ENCODE measurements at places on chromosomes 1 and 21. TPM values are rescaled to one million over a fixed set of nuclear protein-coding genes. Genes with fewer than 3 reads are reported as not detected.

DNA sequence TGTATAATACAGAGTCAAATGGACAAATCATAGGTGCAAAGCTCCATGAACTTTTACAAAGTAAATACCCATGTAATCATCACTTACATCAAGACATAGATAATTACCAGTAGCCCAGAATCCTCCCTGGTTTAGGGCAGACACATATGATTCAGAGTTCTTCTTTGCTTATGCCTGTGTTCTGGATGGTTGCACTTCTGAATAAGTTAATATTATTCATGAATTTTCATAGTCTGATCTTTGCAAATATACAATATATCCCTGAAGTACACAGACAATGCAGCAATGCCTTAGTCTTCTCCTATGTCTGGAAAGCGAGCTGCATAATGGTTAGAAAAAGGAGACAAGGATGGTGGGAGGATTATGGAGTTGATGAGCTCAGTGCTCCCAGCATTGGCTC lies 122.4 kb upstream of the PLXNA2 start:
- DNase-seq, result no peak

DNA sequence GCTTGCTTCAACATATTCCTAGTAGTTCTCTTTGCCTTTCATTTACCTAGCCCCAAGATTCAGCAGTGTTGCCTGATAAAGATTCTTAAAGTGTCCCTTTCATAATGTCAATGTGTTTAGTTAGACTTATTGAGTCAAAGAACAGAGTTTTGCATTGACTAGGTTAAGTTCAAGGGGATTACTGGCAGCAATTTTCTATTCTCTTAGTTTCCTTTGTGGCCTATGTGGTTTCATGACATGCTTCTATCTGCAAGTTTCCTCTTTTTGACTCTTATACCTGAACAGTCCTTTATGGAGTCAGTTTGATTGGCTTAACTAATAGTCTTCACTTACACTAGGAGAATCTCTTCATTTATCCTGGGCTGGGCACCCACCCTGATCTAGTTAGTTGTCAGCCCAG lies 151.3 kb downstream of the ADGRL4 start:
- no peak for DNase-seq

DNA sequence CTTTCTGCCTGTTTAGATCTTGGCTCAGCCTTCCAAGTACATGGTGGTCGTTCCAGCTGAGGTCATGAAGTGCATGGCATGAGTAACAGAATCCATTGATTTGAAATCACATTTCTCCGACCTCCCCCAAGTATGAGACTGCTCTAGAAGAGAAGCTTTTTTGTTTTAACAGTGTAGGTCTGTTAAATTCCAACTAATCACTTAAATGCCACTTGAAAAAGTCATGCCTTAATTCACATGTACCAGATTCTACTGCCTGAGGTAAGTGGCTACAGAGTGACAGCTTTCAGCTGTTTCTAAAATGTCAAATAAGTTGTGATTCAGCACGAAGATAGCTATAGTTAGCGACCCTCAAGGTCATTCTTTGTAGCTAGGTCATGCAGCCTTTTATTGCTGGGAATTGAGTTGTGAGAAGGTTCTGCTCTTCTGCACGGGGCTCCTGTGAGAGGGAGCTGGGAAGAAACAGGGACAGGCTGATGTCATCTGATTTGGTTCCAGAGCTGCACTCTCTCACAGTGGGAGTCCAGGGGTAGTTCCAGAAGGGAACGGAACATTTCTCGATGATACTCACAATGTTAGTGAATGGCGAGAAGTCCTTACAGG lies 112.7 kb downstream of the VPS13D start:
- DNase-seq, result no peak

DNA sequence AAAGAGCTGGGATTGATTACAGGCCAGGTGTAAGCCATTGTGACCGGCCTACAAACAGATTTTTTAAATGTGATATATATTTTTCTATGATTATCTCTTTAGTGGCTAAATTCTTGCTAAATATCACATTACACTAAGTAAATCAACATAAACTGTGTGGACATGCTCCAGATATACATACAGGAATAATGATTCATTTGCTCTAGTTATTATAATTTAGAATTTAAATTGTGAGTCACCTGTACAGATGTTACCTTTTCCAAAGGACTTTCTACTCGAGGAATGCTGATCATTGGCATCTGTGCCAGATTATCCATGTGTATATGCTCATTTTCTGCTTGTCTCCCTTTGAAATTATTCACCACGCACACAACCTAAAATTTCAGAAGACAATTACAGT lies 90.1 kb downstream of the PLPPR5 start:
- no peak for DNase-seq

Gene GADD45A
- 9.5 TPM for total RNA-seq

DNA sequence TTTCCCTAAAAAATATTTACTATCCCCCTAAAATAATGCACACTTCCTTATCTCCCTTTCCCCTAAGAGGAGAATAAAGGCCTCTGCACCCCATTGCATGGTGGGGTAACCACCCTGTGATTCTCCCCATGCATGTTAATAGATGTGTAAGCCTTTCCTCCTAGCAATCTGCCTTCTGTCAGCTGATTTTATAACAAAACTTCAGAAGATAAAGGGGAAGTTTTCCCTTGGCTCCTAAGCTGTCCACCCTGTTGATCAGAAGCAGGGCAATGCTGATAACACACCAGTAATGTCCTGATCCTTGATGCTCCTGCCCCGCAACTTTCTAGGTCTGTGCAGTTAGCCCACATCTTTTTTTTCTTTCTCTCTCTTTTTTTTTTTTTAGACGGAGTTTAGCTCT lies 11.4 kb upstream of the RNF187 start:
- DNase-seq, result no peak

GRCh38 chr21:46340998-46341397 lies 17.0 kb downstream of the PCNT start:
- DNase-seq, result no peak

GRCh38 chr21:28025111-28025510 lies 967.6 kb downstream of the LTN1 start:
- DNase-seq, result no peak

DNA sequence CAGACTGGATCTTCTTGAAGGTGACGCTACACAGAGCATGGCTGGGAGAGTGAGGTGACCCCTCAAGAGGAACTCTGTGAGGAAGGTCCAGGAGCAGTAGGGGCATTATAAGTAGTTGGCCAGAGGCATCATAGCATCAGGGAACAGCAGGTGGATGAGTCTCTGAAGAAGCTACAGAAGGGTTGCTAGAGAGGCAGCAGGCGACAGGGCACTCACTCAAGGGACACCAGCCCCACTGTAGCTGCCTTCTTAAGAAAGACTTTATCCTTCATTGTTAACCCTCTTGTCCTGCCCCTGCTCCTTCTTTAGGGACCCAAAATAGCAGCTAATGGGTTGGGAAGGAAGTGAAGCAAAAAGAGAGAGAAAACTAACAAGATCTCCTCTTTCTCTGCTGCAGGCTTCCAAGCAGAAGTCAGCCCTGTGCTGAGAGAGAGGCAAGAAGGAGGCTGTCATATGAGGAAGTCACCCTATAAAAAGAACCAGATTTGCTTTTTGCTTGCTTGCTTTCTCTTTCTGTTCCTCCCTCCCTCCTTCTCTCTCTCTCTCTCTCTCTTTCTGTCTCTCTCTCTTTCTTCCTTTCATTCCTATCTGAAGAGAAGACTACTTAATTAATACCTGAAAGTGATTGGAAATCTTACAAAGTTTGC lies 7.7 kb upstream of the CD5L start:
- DNase-seq, result no peak

- no peak for DNase-seq
Observed at GRCh38 chr1:69710484-69711189, 142.9 kb downstream of the LRRC7 start.

DNA sequence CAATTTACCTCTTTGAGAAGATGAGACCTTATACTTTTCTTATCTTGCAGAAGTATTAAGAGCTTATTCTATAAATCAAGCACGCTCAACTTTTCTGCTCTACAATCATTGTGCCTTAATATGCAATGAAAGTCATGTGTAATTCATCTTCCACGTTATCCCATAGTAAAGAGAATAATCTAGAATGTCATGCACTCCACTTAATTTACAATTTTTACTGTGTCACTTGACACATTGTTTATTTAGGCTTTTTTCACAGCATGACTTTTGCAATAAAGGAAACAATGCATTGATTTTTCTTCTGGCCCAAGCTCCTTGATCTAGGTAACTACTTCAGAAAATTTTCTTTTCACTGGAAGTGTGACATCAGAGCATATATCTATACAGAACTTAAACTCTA lies 290.9 kb downstream of the HHIPL2 start:
- no peak for DNase-seq

Gene RBP7
- total RNA-seq, result not detected

- DNase-seq, result no peak
Observed at GRCh38 chr1:69932760-69933159, 272.6 kb downstream of the LRRC40 start.

- DNase-seq, result peak; percentile 18
Observed at GRCh38 chr1:51240084-51240483, 4.0 kb downstream of the RNF11 start.

GRCh38 chr1:153728305-153729066 lies 636 bp downstream of the INTS3 start:
- DNase-seq, result peak; percentile 26

Gene RPS6KA1
- 37.8 TPM for total RNA-seq

GRCh38 chr1:232863544-232864275 lies 58.5 kb downstream of the MAP10 start:
- no peak for DNase-seq

Gene SIK1
- total RNA-seq, result 18.9 TPM

Gene AKR7A2
- 112 TPM for total RNA-seq

Gene RTCA
- total RNA-seq, result 17.9 TPM

DNA sequence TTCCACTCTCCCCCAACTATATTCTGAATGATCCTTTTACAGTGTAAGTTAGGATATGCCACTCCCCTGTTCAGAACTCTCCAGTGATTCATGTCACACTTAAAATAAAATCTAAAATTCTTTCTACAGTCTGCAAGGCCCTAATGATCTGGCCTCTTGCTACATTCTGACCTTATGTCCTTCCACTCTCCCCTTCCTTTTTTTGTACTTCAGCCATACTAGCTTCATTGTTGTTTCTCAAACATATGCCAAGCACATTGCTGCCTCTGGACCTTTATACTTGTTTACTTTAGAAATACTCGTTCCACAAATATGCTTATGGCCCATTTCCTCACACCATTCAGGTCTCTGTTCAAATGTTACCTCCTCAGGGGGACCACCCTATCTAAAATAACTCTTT lies 14.8 kb upstream of the PSMA5 start:
- DNase-seq, result no peak

GRCh38 chr1:116544588-116545358 lies 26.1 kb downstream of the CD58 start:
- no peak for DNase-seq

Gene SLC25A34
- total RNA-seq, result 0.07 TPM

Gene ECM1
- 4.8 TPM for total RNA-seq

DNA sequence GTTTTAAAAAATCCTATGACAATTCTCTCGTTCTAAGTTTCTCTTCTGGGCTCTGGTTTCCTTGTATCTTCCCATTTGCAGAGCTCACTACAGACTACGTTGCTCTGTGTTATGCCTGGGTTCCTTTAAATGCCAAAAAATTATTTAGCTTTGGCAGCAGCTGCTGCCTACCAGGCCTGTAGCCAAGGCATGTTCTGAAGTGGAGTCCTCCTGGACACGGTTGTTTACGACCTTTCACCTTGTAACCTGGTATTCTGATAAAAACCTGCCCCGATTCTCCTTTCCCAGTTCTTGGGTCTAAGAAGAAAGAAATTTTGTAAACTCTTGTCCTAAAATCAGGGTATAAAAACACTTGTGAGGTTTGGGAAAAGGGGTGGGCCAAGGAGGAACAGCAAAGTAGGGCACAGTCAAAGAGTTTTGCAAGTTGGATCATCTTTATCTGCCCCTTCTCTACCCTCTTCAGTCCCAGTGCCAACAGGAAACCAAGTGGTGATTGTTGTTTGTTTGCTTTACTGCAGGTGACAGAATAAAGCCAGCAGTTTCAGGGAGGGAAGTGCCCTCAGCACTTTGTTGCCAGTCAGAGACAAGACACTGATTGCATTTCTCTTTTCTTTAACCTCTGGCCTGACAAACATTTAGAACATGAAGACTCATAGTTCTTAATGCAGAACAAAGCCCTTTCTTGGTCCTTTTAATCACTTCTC lies 3.1 kb upstream of the TXNIP start:
- DNase-seq, result no peak

Gene LORICRIN
- not detected for total RNA-seq

Gene RIIAD1
- not detected for total RNA-seq

Gene ZSCAN20
- total RNA-seq, result 8.3 TPM

- DNase-seq, result no peak
Observed at GRCh38 chr1:23444104-23444533, 19.6 kb upstream of the TCEA3 start.

Gene THEM5
- total RNA-seq, result not detected

Gene IL10
- not detected for total RNA-seq

DNA sequence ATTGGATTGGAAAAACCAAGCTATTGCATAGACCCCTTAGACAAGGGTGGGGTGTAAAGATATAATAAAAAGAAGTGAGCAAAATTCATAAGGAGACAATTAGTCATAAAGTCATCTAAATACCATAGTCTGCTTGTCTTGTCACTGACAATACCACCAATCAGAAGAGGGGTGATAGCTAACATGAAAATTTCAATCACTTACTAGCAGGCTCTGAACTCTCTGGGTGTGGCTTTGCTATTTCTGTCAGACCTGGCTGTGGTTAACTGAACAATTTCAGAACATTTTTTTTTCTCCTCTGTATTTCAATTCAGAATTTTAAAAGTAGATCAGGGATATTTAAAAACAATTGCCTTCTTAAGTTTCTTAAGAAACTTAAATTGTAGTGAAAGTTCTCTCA lies 158.5 kb upstream of the PRMT6 start:
- DNase-seq, result no peak

DNA sequence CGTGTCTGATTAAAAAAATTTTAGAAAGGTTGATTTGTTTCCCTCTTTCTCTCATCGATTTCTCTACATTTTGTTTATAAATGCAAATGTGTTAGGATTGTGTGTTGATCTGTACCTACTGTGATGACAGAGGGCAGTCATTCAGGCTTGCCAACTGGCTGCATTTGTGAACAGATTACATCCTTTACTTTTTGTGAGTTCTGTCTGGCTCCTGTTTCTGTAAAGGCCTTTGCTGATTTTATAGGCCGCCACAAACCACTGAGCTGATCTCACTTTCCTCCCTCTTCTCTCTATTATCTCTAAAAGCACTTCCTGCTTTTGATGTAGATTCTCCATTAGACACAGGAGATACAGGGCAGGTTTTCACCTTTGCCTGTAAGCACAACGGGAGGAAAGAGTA lies 106.8 kb downstream of the ESRRG start:
- no peak for DNase-seq

GRCh38 chr1:29527314-29528004 lies 291.1 kb downstream of the PTPRU start:
- DNase-seq, result no peak

DNA sequence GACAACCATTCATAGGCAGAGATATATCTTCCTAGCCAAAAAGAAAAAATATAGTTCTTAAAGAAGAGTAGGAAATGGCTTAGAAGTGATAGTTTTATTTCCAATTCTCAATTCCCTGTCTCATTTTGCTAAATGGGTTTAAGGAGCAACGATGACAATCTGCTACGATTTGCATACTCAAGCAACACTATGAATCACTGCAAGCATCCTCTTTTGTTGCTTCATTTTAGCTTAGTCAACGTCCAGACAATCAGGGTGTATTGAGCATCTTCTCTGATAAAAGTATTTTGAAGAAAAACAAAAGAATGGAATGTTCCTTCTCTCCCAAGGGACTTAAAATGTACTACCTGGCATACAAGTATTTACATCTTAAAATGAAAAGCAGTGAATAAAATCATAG lies 80.6 kb downstream of the RGS7 start:
- DNase-seq, result no peak

Gene LCE3E
- not detected for total RNA-seq

- no peak for DNase-seq
Observed at GRCh38 chr1:32848354-32849063, 22.2 kb downstream of the FNDC5 start.

All from Caki2 (cell line).